NCI-H1092 (cell line): ENCODE measurements at places on chromosomes 13 and 19.

GRCh38 chr13:79528356-79528755 lies 47.4 kb downstream of the NDFIP2 start:
- DNase-seq: no peak

DNA sequence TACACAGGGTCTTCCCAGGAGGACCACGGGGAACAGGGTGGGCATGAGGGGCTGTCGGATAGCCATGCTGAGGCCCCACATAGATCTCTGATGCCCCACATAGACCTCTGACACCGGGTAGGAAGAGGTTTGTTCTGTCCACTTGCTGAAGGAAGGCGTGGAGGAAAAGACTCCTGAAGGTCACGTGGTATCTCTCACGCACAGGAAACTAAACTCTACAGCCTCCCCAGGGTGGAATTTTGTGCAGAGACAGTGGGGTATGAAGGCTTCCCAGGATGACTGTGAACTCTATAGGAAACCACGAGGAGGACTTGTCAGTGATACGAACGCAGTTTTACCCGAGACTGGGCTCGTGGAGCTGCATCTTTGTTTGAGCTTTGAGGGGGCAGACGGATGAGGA lies 2.8 kb downstream of the EVI5L start:
- DNase-seq: no peak

GRCh38 chr19:13355356-13355755 lies 150.9 kb downstream of the CACNA1A start:
- DNase-seq: no peak

GRCh38 chr13:73984201-73984600 lies 150.0 kb downstream of the KLF12 start:
- no peak for DNase-seq

- DNase-seq: peak; percentile 50
Measured at GRCh38 chr13:71602344-71602743, 264.7 kb downstream of the DACH1 start.

- no peak for DNase-seq
Measured at GRCh38 chr13:26599860-26600259, 42.4 kb downstream of the WASF3 start.

- no peak for DNase-seq
Measured at GRCh38 chr13:93244918-93245280, 18.3 kb downstream of the GPC6 start.

GRCh38 chr13:29502391-29503008 lies 93.0 kb downstream of the SLC7A1 start:
- DNase-seq: no peak

- DNase-seq: no peak
Measured at GRCh38 chr19:42068756-42069571, 1.0 kb downstream of the GRIK5 start.

- DNase-seq: no peak
Measured at GRCh38 chr19:47842941-47843340, 16.1 kb upstream of the TPRX2 start.

DNA sequence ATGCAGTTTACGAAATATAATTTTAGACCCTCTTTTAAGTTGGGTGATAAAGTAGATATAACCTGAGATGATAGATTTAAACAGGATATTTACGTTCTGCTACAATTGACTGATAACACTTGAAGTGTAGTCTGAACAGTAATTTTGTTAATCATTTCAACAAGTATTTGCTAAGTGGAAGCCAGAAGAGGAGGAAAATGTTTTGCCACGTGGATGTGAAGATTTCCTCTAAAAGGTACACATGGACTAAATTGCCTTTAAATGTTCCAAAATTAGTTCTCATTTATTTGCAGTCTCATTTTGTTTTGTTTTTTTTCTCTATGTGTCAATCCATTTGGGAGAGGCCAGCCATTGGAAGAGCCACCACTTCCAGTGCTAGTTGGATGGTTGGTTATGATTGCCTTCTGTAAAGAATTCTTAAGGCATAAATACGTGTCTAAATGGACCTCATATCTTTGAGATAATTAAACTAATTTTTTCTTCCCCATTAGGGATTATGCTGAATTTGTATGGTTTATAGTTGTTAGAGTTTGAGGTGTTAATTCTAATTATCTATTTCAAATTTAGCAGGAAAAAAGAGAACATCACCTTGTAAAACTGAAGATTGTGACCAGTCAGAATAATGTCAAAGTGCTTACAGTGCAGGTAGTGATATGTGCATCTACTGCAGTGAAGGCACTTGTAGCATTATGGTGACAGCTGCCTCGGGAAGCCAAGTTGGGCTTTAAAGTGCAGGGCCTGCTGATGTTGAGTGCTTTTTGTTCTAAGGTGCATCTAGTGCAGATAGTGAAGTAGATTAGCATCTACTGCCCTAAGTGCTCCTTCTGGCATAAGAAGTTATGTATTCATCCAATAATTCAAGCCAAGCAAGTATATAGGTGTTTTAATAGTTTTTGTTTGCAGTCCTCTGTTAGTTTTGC lies 2.8 kb downstream of the MIR17HG start:
- DNase-seq: no peak
